Lung microvascular endothelial cell (primary cell): ENCODE measurements at places on chromosomes 2 and 18. TPM values are rescaled to one million over a fixed set of nuclear protein-coding genes. Genes with fewer than 3 reads are reported as not detected.

The EVX2 gene
- not detected in 2 replicates for total RNA-seq

The NCKAP5 gene
- under 0.01 TPM in 2 replicates for total RNA-seq

The TMEM37 gene
- 0.20 and 0.22 TPM in 2 replicates for total RNA-seq

The CPSF3 gene
- 22.0 and 27.9 TPM in 2 replicates for total RNA-seq

The LYPD6B gene
- total RNA-seq, result not detected in 2 replicates

The FOXI3 gene
- total RNA-seq, result not detected in 2 replicates
